ENCODE measurements at places on chromosomes 5 and 9.

- no peak for DNase-seq
Measured at GRCh38 chr5:81235287-81236072, 2.4 kb downstream of the CKMT2 start.

DNA sequence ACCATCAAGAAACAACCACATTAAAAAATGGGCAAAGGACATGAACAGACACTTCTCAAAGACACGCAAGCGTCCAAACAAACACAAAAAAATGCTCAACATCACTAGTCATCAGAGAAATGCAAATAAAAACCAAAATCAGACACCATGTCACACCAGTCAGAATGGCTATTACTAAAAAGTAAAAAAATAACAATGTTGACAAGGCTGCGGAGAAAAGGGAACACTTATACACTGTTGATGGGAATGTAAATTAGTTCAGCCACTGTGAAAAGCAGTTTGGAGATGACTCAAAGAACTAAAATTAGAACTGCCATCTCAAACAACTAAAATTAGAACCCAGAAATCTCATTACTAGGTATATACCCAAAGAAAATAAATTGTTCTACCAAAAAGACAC, 80.4 kb downstream of the CAAP1 start:
- no peak for DNase-seq

DNA sequence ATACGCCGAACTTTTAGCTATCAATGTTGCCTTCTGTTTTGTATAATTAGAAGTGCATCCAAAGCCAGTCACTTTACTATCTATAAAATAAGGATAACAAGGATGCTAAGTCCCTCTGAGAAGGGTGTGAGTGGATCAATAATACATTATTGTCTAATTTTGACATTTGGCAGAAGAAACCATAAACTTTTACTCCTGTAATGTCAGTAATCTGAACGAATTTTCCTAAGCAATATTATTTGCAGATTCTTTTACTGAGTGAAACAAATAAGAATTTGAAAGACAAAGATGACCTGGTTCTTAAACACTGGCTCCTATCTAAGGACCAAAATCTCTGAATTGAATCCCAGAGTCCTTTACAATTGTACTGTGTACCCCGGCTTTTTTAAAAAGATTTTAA, 126.6 kb upstream of the TMEM161B start:
- DNase-seq = no peak

- no peak for DNase-seq
Measured at GRCh38 chr9:130195638-130196037, 23.4 kb downstream of the NCS1 start.

DNA sequence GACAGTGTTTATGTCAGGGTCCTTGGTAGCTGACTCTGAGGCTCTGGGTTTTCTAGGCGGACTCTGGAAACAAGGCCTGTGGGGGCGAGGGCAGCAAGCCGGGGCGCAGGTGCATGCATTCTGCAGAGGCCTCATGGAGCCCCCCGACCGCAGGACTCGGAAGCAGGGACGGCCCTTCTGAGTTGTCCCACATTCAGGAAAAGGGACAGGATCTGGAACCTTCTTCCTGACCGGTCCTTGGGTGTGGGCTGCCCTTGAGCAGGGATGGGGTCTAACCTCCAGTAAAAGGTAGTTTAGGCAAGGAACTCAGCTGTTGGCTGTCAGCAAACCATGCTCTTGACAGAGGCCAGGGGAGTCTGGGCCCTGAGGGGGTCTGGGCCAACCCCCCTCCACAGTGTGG, 7.4 kb upstream of the COL5A1 start:
- no peak for DNase-seq

- DNase-seq = no peak
Measured at GRCh38 chr9:77922591-77922990, 109.0 kb downstream of the GNAQ start.

GRCh38 chr9:10236161-10236560, 376.6 kb downstream of the PTPRD start:
- DNase-seq = no peak

GRCh38 chr9:127161081-127161624, 38.7 kb upstream of the ANGPTL2 start:
- no peak for DNase-seq

DNA sequence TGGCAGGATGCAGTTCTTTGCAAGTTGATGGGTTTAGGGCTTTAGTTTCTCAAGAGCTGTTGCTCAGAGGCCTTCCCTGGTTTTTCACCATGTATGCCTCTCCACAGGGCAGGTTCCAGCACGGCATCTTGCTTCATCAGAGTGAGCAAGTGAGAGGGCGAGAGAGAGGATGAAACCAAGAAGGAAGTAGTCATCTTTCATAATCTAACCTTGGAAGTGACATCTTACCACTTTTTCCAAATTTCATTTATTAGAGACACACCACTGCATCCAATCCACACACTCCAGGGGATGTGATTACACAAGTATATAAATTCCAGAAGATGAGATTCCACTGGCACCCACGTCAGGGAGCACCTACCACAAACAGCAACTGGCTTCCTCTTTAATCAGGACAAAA, 294.4 kb downstream of the MARCHF11 start:
- no peak for DNase-seq

GRCh38 chr5:103259705-103260355, 1.3 kb downstream of the MACIR start:
- DNase-seq = no peak

- no peak for DNase-seq
Measured at GRCh38 chr5:133730346-133730745, 118.0 kb upstream of the FSTL4 start.

GRCh38 chr5:14156650-14157492, 13.7 kb downstream of the TRIO start:
- DNase-seq = peak; percentile 93

DNA sequence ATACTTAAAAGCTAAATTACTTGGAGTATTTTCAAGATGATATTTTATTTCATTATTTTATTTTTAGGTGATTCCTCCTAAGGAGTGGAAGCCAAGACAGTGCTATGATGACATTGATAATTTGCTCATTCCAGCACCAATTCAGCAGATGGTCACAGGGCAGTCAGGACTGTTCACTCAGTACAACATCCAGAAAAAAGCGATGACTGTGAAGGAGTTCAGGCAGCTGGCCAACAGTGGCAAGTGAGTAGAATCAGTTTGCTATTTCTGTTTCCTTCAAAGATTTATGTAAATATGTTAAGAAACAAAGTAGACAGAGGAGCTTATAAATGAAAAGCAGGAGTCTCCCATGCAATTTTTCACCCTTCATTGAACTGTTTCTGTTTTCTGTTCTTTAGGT, 47.8 kb downstream of the KDM4C start:
- peak; percentile 27 for DNase-seq

GRCh38 chr5:100110497-100110896, 424.7 kb upstream of the FAM174A start:
- no peak for DNase-seq

DNA sequence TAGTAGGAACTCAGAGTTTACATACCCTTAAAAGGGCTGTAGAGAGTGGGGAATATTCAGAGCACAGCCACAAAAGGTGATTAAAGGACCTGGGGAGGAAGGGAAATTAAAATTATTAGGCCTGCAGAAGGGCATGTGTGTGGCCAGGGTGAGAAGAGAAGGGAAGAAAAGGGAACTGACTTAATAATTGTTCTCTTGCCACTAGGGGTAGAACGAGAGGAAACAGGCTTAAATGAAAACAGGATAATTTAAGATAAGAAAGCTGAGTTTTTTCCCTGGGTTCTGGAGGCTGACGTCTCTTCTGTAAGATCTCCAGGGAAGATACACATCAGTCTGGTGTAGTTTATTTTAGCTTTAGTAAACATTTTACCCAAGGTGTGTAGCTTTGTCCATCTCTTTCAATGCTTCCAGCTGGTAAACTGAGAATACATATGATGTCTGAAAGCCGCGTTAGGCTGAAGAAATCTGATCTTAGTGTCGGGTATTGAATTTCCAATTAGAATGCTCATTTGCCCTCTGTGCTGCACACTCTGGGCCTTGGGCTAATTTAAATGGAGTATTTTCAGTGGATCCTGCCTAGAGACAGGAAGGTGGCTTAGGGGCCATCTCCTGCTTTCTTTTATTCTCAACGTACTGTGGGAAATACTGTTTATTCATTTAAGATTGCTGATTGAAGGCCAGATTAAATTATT, 416.8 kb downstream of the TMEM38B start:
- no peak for DNase-seq

GRCh38 chr9:35711501-35712428, 20.2 kb downstream of the TLN1 start:
- DNase-seq = no peak

- no peak for DNase-seq
Measured at GRCh38 chr5:93584596-93585040, 1.6 kb downstream of the NR2F1 start.

DNA sequence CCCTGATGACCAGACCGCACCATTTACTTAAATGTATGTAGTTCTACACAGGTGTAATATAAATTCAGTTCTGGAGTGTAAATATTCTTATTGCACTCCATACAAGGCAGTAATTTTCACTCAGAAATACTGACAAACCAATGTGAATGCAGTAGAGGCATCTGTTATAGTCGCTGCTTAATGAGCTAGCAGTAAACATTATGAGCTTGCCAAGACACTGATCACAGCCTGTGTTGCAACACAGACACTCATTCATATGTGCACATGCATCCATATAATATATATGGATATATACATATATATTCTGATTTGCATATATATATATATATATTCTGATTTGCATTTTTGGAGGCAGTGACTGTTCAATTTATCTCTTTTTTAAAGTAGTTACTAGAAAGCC, 435.1 kb upstream of the ST8SIA4 start:
- no peak for DNase-seq

- no peak for DNase-seq
Measured at GRCh38 chr5:78288246-78288645, 6.3 kb downstream of the AP3B1 start.

DNA sequence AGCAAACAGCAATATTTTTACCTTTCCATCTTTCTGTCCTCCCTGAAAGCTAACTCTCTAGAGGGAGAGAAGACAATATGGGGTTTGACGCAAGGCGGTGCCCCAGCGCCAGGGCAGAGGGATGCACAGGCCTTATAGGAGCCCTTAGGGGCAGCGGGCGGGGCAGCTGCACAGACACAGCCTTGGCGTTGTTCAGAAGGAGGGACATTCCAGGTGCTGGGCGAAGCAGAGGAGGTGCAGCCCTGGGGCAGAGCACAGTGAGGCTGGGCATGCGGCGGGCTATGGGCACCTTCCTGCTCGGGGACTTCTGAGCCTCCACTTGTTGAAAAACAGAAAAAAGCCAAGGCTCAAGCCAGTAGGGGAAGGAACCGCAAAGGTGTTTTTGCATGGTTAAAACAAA, 33.7 kb upstream of the BICD2 start:
- DNase-seq = no peak

DNA sequence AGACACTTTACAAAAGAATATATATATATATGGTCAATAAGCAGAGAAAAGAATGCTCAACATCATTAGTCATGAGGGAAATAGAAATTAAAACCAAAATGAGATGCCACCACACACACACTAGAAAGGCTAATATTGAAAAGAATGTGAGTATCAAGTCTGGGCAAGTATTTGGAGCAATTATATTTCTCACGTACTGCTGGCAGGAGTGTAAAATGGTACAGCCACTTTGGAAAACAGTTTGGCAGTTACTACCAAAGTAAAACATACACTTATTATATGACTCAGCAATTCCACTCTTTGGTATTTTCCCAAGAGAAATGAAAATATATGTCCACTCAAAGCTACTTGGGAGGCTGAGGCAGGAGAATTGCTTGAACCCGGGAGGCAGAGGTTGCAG, 29.8 kb downstream of the NEUROG1 start:
- no peak for DNase-seq

- no peak for DNase-seq
Measured at GRCh38 chr5:158387499-158387898, 528.6 kb upstream of the CLINT1 start.

DNA sequence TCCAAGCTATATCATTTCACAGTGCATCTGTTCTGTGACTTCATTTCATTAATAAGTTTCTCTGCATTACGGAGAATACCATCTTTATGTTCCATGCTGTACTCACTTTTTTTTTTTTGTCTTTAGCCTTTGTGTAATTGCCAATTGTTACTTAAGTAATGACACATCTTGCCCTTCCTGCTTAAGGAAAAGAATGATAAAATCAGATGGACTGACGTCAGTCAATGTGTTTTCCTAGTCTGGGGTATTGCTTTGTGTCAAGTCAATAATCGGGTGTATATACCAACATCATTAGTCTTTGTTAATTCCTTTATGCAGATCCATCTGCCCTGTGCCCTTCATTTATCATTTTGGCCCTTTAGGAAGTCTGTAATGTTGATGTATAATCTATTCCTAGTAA, 133.5 kb downstream of the CD180 start:
- DNase-seq = no peak

DNA sequence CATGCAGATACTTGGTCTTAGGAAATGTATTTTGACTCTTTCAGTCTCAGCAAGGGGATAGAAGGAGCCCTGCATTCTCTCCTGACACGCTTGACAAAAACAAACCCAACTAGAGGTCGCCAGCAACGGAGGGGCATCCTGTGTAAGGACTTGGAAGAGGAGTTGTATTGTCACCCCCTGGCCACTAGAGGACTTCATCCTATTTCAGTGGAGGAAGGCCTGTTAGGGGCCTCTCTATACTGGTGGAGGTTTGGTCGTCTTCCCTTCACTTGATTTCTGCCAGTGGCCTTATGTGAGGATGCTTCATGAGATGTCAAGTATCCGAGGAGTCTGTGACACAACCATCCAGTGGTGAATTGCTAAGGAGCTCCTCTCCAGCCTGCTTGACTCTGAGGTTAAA, 122.8 kb upstream of the STC2 start:
- no peak for DNase-seq

GRCh38 chr5:169115461-169116124, 185.3 kb downstream of the SLIT3 start:
- DNase-seq = no peak

DNA sequence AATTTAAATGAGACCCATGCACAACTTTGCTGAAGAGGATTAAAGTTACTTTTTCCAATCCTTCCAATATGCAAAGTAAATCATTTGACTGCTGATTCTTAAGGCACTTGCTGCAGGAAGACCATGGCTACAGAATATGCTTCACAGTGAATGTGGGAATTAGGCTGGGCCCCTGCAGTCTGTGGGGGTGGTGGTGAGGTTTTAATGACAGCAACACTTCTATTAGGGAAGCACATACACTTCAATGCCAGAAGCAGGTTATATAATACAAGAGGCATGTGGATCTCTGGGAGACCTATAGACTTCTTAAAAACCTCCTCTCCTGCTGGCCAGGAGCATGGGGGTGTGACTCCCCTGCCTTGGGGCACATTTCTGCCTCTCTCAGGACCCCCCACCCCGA, 124.5 kb upstream of the KLF9 start:
- no peak for DNase-seq

- no peak for DNase-seq
Measured at GRCh38 chr9:135903358-135903656, 4.0 kb downstream of the CAMSAP1 start.

- DNase-seq = no peak
Measured at GRCh38 chr9:120136696-120137095, 443.3 kb downstream of the CDK5RAP2 start.

Measured in GM04503 (cell line).